ENCODE measurements at places on chromosomes 7 and 10.

DNA sequence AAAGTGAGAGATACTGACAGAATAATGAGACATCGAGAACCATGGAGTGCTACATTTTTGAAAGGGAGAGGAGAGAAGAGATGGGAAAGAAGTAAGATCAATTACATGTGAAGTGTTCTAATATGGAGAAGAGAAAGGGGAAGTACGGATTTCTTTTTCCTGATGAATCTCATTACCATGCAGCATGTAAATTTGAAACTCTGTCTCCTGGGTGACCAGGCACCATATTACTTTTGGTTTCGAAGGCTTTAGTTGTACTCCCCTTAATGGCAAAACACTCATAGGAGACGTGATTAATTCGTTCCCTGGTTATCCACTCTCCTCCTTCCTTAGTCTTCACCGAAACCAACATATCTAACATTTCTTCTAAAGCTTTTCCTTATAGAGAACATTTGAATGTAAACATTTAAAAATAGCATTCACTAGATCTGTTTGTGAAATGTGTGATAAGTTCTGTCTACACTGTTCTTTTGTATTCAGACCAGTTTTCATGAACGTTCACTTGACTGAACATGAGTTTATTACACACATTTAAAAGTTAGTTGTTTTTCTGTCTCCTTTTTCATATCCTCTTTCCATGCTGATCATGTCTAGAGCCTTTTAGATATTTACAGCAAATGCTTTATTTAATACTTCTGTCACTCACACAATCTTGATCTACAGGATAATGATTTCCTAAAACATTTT, 80.2 kb upstream of the MSRB2 start:
- no peak for DNase-seq

DNA sequence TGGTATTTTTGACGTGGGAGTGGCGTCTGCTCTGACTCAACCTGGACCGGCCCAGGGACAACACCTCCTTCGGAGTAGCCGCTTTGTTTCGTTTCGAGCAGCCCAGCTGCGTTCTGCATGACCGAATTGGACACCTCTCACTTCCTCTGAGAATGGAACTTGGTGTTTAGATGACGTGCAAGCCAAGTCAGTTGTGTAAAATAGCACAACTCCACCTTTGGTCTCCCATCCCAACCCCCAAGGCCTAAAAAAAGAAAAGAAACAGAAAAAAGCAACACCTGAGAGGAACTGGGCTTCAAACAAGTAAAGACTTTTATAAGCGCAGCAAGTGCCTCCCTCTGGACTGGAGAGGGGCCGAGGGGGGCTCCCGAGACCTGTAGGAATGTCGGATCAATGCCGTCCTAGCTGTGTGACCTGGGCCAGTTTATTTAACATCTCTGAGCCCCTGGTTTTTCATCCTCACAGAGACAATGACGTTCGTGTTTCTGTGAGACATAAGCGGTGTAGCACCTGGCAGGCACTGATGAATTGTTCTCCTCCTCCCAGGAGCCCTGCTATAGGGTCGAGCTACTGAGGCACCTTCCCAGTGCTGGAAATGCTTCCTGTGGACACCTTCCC, 52.0 kb upstream of the SMNDC1 start:
- DNase-seq, result no peak

GRCh38 chr10:79055892-79056291, 12.9 kb upstream of the ZMIZ1 start:
- DNase-seq, result no peak

- DNase-seq, result no peak
These were observed 39.1 kb downstream of the PDE1C start for GRCh38 chr7:32030904-32031692.

GRCh38 chr10:36494371-36494770, 631.0 kb upstream of the ANKRD30A start:
- no peak for DNase-seq

GRCh38 chr10:132642732-132643008, 105.1 kb downstream of the INPP5A start:
- no peak for DNase-seq

DNA sequence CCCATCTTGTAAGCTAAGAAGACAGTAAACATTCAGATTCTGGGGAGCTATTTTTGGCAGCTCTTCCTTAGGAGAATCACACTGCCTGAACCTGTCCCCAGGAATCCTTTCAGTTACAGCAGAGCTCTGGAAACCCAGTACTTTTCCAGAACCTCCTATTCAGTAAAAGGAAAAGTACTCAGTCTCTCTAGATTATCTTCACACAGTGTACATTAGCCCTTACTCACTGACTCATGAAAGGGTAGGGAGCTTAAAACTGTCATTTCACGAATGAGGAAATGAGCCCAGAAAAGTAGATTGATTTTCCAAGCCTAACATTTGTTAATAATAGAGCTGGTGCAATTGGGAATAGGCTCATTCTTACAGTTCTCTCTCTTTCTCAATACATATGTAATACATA, 3.9 kb upstream of the CNNM1 start:
- no peak for DNase-seq

DNA sequence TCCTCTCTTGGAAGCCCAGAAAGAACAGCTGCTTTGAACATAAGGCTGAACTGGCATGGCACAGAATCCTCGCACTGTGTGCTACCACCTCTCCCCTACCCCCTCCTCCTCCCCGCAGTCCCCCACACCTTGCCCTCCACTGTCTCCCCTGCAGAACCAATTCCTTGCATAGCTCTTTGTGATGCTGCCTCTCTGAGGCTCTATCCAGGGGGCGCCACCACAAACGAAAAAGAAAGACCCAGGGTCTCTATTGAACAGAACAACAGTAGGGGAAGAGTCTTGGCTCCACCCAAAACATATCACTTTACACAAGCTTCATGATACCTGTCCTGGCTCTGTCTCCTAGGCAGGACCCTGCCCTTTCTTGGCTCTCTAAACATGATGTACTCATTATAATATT, 26.2 kb upstream of the EBLN1 start:
- no peak for DNase-seq

DNA sequence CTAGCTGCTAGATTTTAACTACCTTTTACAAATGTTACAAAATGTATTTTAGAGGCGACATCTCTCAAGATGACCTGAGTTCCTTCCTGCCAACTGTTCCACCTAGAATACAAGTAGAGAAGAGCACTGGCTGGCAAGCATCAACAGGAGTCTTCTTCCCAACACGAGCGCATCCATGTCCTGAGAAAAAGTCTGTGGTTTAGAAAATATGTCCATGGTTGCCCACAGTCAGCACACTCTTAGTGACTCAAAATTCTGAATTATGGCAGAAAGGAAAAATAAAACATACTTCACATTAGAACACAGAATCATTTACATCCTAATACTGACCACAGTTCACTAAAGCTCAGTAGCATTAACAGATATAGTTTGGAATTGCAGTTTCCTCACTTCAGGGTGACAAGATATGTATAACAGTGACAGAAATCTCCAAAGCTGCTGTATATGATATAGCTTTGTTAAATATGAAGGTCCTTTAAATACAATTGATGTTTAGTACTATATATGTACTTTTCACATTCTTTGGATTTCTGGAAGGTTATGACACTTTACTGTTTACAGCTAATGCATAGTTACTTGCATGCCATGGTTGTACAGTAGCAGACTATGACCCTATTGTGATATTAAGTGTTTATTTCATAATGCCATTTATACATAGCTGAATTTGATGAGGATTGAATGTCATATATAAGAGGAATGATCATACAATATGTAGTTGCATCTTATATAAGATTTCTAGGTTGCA, 327.1 kb downstream of the GFRA1 start:
- no peak for DNase-seq

DNA sequence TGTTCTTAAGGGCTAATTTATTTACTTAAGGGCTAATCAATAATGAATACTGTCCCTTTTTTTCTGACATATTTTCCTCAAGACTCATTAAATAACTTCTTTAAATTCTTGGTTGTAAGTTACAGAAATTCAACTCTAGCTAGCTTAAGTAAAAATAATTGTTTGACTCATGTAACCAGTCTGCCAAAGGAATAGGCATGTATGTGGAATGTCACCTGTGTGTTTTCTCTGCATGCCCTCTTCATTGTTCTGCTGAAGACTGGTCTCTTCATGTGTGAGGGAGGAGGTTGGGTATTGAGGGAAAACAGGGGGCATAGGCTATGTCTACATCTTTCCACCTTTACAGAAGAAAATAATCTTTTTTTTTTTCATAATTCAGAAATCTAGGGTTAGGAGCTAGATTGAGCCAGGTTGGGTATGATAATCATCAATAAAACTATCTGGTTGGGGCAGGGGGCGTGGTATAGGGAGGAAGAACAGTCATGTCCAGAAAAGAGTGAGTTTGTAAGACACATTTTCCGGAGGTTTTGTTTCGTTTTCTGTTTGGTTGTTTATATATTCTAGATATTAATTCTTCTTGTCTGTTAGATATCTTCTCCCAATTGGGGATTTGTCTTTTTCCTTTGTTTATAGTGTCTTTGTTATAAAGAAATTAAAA, 37.9 kb downstream of the EXOC4 start:
- DNase-seq, result no peak

DNA sequence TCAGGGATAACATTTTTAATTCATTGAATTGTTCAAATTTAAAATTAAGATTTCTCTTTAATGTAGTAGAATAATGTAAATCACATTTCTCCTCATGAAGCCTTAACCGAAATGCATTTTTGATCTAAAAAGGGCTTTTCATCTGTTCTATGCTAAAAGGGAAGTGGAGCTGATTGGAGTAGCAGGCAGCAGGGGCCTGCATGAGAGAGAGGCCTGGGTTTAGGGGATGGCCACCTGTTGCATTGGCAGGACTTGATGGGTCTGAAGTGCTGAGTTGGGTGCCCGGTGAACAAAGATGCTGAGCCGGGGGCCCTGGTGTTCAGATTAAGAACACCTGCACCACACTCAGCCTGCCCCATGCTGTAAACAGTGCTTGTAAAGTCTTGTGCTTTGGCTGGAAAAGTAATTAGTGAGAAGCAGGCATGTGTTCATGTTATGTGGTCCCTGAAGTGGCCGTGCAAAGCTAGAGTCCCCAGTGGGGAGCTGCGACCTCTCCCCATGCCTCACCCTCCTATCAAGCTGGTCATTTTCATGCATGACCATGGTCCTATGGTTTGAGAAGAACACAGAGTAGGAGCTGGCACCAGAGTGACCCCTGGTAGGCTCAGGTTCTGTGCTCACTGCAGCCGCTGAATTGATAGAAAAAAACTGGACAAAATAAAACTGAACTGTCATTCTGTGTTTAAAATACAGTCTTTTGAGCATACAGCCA, 124.3 kb downstream of the ADCY1 start:
- no peak for DNase-seq

DNA sequence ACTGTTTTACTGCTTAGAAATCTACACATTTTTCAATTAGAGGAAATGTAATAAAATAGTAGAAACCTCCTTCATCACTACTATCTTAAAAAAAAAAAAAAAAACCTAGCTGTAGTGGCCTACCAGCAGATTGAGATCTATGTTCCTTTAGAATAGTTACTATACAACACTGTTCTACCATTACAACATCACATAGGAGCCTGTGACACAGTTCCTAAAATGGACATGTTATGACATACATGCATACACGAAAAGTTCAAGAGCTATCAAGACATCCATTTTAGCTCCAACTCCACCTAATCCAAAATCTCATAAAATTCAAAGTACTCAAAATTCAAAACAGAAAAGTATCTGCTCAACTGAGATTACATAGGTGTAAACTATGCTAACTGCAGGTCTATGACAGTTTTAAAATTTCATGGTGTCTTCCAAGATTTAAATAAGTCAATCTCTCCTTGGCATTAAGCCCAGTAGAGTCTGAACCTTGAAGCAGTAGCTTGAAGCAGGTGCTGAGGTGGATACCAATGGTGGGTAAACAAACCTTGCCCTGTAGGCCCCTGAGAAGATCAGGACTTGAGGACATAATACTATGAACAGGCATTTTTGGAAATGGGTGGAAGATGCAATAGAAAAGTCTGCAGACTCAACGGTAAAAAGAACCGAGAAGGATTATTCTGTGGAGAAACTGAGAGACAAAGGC, 17.0 kb downstream of the CACUL1 start:
- no peak for DNase-seq

GRCh38 chr7:155391414-155391813, 66.5 kb upstream of the EN2 start:
- no peak for DNase-seq

- DNase-seq, result no peak
These were observed 13.6 kb downstream of the GPRIN2 start for GRCh38 chr10:46542567-46543465.

GRCh38 chr7:23216021-23216420, 30.6 kb upstream of the GPNMB start:
- DNase-seq, result no peak

GRCh38 chr10:3886641-3887251, 101.7 kb upstream of the KLF6 start:
- DNase-seq, result no peak

GRCh38 chr7:2115760-2116447, 116.8 kb downstream of the MAD1L1 start:
- no peak for DNase-seq

GRCh38 chr7:114937446-114937845, 15.6 kb downstream of the MDFIC start:
- no peak for DNase-seq

DNA sequence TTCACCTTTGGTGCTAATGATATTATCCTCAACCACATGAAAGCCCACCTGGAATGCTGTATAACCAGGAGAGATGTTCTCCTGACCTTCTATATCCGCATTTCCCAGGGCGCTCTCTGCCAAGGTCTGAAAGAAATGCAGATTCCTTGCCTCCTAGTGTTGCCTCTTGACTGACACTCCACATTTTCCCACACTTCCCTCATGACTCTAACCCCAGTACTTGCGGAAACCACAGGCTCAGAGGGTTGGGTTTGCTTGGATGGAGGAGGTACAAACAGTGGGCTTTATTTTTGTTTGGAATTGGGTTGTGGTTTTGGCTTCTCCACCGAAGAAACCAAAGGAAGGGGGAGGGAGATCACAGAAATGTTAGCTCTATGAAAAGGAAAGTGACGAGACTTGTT, 222.9 kb upstream of the CELF2 start:
- no peak for DNase-seq

GRCh38 chr10:83952314-83952713, 187.0 kb upstream of the GHITM start:
- DNase-seq, result no peak

DNA sequence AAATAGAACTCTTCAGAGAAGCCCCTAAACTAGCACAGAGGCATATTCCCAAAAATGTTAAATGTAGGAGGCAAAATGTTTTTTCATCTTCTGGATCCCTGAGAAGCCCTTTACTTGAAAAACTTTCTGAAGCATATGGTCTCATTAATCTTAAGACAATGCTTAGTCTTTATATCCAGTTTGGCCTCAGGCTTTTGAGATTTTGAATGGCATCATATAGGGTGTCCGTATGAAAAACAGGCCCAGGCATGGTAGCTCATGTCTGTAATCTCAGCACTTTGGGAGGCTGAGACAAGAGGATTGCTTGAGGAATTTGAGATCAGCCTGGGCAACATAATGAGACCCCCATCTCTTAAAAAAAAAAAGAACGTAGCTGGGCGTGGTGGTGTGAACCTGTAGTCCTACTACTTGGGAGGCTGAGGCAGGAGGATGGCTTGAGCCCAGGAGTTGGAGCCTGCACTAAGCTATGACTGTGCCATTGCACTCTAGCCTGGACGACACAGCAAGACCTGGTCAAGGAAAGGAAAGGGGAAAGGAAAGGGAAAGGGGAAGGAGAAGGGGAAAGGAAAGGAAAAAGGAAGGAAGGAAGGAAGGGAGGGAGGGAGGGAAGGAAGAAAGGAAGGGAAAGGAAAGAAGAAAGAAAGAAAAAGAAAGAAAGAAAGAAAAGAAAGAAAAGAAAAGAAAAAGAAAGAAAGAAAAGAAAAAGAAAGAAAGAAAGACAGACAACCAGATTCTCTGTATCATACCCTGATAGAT, 119.4 kb downstream of the CDK6 start:
- DNase-seq, result no peak
